ENCODE measurements at places on chromosomes 16 and 17. TPM values are rescaled to one million over a fixed set of nuclear protein-coding genes. Genes with fewer than 3 reads are reported as not detected.

DNA sequence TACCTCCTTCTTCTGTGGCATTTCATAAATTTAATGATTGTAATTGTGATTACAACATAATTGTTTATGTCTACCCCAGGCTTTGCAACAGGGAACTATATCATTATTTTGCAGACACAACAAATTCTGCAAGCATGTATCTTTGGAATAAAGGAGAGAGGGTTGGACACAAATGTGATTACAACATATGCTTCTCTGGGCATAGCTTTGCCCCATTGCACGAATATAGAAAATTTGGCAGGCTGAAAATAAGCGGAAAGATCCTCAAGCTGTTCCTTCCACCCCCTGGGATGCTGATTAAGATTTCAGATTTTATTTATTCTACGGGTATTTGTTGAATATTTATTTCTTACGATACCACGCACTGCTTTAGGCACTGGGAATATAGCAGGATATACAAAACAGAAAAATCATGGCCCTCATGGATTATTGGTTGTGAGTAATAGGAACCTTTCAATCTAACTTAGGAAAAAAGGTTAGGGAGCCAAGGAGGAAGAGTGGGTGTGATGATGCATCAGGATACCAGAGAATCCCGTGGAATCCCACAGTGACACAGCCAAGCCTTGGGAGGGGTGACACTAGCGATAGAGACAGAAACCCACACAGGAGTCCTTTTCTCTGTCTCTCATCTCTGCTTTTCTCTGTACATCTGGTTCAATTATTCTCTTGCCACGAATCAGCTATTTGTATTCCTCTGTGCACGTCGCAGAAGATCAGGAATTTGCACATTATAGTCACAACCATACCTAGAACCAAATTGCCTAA is 520.7 kb downstream of the MAF start:
- no peaks in the 10 kb centered on the region for H3K27me3 ChIP-seq
- no peaks in the 10 kb centered on the region for H3K36me3 ChIP-seq
- H3K4me3 ChIP-seq, result no peak overlapping the region
- no peaks in the 10 kb centered on the region for H3K4me1 ChIP-seq

The KRT39 gene
- 0.05 TPM for polyA plus RNA-seq

The IGFBP4 gene
- polyA plus RNA-seq, result 6.8 TPM

DNA sequence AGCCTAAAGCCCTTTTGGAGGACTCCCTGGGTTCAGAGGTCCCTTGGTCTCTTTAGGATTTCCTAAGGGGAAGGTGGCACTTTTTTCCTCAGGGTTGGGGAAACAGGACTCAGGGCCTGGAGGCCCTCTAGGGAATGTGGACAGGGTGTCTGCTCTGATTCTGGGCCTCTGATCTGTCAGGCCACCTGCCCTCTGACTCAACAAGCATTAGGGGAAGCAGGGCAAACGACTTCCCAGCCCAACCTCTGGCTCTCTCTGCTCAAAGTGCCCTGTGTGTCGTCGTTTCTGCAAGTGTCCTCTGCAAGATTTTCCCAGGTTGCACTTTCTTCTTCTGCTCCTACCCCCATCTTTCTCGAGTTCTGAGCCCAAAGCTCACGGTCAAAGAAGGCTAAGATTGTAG is 6.6 kb upstream of the IGFBP4 start:
- DNase-seq, result no peak
- H3K4me1 ChIP-seq, result peaks cover 6% of the 10 kb centered on the region
- H3K27ac ChIP-seq, result no peak overlapping the region
- H3K36me3 ChIP-seq, result no peaks in the 10 kb centered on the region

The DNAI2 gene
- polyA plus RNA-seq, result not detected
